ENCODE measurements at places on chromosomes 7 and 10.

- DNase-seq, result no peak
Observed at GRCh38 chr10:119969609-119970008, 77.1 kb downstream of the SEC23IP start.

- no peak for DNase-seq
Observed at GRCh38 chr7:80902019-80902418, 16.8 kb downstream of the SEMA3C start.

DNA sequence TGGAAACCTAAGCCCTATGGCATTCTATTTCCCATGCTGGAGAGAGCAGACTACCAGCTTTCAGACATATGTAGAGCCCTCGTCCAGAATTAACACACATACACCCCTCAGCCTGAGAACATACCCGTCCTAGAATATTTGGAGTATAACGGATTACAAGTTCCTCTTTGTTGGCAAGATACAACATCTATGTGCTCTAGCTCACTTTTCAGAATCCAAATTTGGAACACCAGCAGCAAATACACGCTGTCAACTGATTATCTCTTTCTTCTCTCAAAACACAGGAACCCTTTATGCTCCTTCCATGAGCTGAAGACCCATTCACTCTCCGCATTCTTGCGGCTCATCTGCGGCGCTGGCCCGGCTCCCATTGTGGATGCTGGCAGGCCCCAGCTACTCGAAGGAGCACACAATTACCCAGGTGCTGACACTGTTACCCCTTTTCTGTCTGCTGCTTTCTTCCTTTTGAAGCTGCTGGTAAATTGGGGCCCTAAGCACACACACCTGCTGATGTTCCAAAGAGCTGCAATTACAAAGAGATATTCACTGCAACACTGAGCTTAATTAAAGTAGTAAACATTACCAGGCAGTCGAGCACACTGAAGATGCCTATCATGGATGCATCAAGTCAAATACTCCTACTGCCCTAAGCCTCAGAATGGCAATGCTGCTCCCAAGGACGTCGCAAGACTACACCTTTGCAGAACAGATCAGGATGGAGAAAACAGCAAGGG is 70.0 kb downstream of the VOPP1 start:
- DNase-seq, result no peak

GRCh38 chr10:21529032-21529910 is 3.8 kb upstream of the SKIDA1 start:
- peak; percentile 26 for DNase-seq

DNA sequence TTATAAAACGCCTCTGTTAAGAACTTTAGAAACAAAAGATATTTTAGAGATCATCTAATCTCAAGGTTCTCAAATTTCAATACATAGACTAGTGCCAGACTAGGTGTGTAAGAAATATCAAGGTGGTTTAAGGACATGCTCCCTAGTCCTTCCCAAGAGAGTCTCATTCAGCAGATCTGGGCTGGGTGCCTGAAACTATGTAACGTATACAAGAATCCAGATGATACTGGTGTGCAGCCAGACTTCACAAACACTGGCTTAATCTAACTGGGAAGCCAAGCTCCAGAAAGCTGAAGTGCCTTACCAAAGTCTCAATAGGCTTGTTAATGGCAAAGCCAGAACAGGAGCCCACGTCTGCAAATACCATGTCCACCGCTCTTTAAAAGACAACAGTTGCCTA is 105.0 kb upstream of the AMPH start:
- no peak for DNase-seq

GRCh38 chr10:29302499-29302898 is 13.6 kb downstream of the LYZL1 start:
- DNase-seq, result no peak

DNA sequence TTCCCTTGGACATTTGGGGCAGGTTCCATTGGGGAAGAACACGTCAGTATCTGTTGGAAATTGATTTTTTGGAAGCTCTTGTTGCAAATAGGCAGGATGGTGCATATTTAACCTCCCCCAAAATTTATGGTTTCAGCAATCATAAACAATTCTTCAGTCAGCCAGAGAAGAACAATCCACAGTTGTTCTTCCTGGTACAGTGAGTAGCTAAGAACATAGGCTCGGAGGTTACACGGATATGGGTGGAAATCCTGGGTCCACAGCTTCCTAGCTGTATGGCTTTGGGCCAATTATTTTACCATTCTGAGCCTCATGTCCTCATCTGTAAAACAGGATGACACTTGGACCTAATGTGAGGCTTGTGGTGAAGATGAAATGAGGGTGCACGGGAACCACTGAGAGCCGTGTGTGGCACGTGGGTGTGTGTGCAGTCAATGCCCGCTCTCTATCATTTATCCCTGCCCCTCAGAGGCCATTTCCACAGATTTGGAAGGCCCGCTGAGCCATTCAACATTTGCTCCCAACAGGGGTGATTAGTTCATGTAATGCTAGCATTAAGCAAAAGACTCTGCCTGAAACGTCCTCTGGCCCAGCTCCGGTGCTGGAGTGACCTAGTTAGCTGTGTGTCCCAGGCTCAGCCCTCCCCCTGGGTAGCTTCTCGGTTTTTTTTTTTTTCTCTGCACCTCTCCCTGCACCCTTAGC is 9.7 kb downstream of the CAMK1D start:
- DNase-seq, result no peak

DNA sequence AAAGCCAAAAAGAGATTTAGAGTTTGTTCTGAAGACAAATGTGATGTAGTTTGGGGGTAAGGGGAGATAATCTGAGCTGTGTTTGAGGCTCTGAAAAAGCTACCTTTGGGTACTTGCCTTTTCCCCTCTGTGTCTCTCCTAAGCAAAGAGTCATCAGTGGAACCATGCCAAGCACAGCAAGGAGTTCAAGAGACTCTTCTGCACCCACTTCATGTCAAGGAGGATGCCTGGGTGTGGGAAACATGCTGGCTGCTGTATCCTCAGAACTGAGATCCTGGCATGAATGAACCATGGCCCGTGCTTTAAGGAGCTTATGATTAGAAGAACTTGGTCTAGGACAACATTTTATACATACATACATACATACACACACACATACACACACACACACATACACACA is 142.9 kb downstream of the NOC3L start:
- DNase-seq, result peak; percentile 35
